ENCODE measurements at places on chromosomes 4 and X.

DNA sequence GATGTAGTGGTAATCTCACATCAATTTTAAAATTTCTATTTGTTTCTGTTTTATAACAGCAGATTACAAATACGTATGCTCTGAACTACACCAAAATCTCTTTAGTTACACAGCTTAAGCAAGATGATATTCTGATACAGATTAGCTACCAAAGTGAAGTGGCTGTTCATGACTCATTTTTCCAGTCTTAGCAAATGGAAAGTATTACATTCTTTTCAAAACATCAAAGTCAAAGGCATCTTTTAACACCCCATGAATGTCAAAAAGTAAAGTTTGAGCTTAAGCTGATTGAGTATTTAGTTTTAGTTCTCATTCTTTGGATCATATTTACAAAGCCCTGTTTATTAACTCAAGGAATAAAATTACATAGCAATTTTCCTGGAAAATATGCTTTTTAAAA is 6.6 kb upstream of the HPGDS start:
- DNase-seq, result no peak

- no peak for DNase-seq
These were observed 33.7 kb downstream of the ATP2B3 start for GRCh38 chrX:153551135-153551534.

GRCh38 chr4:121200795-121201472 is 36.8 kb upstream of the TNIP3 start:
- DNase-seq, result no peak

DNA sequence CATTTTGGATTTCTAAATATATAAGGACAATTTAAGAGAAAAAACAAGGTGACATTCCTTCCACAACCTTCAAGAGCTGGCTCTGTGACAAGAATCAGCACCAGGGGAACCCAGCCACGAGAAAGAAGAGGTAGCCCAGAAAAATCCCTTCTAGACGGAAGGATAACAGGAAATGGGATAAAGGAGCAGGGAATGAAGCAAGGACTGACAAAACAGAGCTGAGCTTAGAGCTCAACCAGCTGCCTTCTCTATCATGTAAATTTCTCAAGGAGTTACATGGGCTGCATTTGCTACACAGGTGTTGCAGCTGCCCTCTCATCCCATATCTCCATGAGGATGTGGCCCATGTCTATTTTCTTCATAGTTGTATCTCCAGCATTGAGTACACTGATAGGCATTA is 154.2 kb upstream of the PRDX4 start:
- no peak for DNase-seq

GRCh38 chr4:175530655-175531054 is 281.4 kb downstream of the GPM6A start:
- no peak for DNase-seq

GRCh38 chr4:136302566-136302965 is 1229.7 kb downstream of the PCDH18 start:
- no peak for DNase-seq

GRCh38 chr4:158446106-158446505 is 75.6 kb upstream of the RXFP1 start:
- no peak for DNase-seq

DNA sequence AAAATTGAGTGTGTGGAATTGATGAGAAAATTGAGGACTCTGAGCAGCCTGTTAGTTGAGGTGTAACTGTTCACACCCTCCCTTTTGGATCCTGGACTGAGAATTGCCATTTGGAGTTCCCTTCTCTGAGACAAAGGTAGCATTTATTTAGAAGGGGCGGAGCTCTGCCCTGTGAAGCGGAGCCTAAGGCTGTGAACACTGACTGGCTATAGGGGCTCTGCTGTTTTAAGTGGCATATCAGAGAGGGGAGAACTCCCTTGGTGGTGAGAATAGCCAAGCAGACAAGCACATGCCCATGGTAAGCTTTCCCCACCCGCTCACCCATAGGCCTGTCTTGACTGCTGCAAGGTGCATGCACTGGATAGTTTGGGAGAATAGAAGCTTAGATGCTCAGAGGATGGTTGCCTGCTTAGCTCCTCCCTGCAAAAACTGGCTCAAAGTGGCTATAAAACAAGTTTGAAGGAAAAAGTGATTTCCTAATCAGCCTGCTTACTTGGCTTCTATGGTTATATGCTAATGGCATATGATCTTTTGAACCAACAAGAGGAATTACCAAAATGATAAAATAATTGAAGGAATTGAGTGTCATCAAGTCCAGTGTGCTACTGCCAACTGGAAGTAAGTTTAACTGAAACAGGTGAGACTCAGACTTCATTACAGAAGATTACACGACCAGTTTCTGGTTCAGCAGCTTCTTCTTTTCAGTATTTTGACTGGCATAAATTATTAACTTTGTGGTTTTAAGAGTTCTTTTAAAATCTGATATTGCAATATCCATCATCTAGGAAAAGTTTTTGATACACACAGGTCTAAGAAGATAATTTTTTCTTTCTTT is 108.4 kb downstream of the AFF1 start:
- no peak for DNase-seq

GRCh38 chrX:19875050-19875431 is 12.4 kb downstream of the SH3KBP1 start:
- DNase-seq, result no peak

DNA sequence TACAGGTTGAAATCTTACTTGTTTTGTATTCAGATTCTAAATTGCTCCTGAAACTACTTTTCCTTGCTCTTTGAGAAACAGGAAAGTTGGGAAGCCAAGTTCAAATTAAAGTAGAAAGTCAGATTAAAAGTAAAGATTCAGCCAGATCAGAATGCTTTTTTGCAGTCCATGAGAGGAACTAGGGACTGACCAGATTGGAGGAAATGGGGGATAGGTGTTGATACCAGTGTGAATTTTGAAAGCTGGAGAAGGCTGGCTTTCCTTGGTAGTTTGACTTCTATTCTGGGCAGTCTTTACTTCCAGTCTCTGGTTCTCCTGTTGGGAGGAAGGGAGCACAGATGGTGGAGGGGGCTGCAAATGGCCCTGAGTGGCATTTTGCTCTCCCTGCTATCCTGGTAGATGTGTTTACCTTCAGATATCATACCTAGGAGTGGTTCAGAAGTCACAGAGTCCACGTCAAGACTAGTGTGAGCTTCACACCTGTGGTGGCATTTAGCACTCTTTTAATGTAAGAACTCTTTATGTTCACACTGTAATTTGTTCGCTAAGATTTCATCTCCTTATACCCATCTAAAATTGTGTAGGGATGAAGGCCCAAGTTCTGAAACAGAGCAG is 68.8 kb downstream of the FNIP2 start:
- DNase-seq, result no peak

DNA sequence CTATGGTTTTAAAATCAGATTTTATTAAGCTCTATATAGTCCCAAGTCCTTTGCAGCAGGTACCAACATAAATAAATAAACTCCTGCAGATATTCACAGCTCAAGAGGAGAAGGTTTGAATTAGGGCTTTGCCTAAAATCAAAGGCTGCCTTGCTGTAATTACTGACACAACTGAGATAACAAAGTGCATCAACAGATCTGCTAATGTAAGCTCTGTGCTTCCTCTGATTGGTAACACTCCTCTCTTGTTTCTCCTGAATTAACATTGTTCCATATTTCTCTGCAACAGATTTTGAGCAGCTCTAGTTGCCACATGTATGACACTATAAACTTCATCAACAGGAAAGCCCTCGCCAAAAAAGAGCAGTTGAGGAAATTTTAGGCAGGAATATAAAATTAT is 193.6 kb downstream of the SLC39A8 start:
- DNase-seq, result no peak

DNA sequence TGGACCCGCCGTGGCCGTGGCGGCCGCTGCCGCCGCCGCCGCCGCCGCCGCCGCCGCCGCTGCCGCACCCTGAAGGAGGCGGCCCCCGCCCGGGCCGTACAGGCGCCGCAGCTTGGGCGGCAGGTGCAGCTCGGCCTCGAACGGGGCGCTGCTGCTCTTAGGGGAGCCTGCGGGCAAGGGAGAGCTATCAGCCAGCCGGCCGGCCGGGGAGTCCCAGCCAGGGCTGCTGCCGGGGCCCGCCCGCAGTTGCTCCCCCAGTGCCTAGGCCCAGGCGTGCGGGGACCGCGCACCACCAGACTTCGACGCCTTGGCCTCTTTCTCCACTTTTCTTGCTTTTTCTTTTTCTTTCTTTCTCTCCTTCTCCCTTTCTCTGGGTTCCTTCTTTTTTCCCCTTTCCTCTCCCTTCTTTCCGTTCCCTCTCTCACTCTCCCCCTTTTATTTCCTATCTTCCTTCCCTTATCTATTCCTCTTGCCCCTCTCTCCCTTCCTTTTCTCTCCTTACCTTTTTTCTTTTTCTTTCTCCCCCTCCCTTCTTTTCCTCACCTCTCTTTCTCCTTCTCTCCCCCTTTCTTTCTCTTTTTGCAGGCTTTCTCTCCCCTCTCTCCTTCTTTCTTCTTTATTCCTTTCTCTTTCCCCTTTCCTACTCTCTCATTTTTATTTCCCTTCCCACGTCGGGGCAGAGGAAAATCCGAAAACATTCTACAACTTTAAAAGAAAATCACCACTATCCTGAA is 2.0 kb downstream of the ARX start:
- DNase-seq, result no peak

GRCh38 chrX:17411205-17411604 is 36.2 kb downstream of the NHS start:
- no peak for DNase-seq

- DNase-seq, result no peak
These were observed 46.9 kb downstream of the ACOX3 start for GRCh38 chr4:8393593-8394038.

- no peak for DNase-seq
These were observed 69.6 kb downstream of the FGFBP1 start for GRCh38 chr4:15868826-15869413.

GRCh38 chr4:36310793-36311192 is 29.4 kb downstream of the DTHD1 start:
- DNase-seq, result no peak

DNA sequence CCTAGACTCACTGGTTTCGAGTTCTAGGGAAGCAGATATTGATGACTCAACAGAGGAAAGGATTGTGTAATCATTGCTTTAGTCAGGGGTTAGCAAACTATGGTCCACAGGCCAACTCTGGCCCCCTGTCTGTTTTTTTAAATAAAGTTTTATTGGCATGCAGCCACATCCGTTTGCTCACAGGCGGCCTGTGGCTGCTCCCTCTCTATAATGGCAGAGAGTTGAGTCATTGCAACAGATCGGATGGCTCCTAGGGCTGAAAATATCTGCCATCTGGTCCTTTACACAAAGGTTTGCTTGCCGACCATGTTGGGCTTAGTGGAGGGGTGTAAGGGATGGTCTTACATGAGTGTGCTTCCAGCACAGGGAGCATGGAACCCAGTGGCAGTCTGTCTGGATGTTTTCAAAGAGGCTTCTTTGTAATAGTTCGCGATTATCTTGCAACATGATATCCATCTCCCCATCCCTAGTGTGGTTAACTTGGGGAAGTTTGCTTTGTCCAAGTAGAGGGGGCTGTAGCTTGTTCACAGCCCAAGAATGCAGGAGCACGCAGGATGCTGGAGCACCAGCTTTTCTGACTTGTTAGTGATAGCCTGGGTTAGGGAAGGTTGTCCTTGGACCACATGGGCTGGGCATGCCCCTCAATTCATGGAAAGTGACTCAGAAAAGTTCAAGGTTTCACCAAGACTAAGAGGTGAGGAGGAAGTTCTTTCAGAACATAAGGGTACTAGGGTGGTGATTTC is 59.3 kb upstream of the CLDN34 start:
- DNase-seq, result no peak

DNA sequence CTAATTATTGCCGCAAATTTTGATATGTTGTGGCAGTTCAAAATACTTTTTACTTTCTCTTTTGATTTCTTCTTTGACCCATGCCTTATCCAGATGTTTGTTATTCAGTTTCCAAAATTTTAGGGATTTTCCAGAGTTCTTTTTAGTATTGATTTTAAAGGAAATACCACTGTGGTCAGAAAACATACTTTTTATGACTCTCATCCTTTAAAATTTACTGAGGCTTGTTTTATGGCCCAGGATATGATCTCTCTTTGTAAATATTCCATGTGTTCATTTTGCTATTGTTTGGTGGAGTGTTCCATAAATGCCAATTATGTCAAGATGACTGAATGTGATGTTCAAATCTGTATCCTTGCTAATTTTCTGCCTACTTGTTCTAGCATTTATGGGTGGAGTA is 272.3 kb upstream of the DIPK2B start:
- DNase-seq, result no peak

- no peak for DNase-seq
These were observed 6.8 kb upstream of the ABLIM2 start for GRCh38 chr4:8165374-8165896.

- DNase-seq, result no peak
These were observed 81.7 kb downstream of the RELL1 start for GRCh38 chr4:37604461-37604860.

GRCh38 chr4:175906384-175906783 is 94.3 kb upstream of the GPM6A start:
- DNase-seq, result no peak

GRCh38 chr4:184628103-184628502 is 21.1 kb downstream of the CASP3 start:
- no peak for DNase-seq

DNA sequence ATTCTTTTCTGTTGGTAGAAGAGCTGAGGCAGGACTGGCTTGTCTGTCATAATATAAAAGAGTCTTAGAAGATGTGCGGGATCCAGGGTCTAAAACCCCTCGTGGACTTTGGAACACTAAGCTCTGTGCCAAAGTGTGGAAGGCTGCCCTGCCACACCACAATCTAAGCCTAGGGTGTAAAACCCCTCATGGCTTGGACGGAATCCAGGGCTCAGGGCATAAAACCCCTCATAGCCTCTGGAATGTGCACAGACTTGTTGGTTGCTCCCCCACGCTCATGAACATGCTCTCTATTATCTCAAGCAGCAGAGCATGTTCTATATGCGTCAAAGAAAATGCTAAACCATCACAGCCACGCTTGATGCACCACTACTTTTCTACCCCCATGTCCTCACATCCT is 483.6 kb downstream of the GABRG1 start:
- no peak for DNase-seq

- DNase-seq, result no peak
These were observed 49.6 kb downstream of the KLHL13 start for GRCh38 chrX:118066867-118067515.

DNA sequence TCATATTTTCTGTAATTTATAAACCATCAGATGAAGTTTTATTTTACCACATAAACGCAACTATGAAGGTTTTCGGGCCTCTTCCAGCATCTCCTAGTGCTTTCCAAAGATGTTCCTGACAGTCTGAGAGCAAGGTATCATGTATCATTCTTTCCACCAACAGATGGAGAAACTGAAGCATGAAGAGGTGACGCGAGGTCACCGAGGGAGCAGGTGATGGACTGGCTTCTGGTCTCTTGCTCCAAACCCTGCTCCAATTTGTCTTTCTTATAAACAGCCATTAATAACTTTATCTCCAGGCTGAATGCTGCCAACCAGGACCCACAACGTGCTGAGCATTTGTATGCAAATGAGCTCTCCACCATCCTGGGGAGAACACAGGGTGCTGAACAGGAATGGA is 86.3 kb upstream of the MAML3 start:
- DNase-seq, result no peak

- DNase-seq, result no peak
These were observed 22.0 kb downstream of the ASB11 start for GRCh38 chrX:15293451-15293850.

GRCh38 chrX:119155416-119156035 is 27.9 kb upstream of the KIAA1210 start:
- no peak for DNase-seq

- DNase-seq, result no peak
These were observed 32.0 kb upstream of the SPON2 start for GRCh38 chr4:1204286-1204827.
